ENCODE measurements at places on chromosomes 4 and X.

GRCh38 chr4:182286035-182286434, 42.8 kb downstream of the TENM3 start:
- DNase-seq = no peak

DNA sequence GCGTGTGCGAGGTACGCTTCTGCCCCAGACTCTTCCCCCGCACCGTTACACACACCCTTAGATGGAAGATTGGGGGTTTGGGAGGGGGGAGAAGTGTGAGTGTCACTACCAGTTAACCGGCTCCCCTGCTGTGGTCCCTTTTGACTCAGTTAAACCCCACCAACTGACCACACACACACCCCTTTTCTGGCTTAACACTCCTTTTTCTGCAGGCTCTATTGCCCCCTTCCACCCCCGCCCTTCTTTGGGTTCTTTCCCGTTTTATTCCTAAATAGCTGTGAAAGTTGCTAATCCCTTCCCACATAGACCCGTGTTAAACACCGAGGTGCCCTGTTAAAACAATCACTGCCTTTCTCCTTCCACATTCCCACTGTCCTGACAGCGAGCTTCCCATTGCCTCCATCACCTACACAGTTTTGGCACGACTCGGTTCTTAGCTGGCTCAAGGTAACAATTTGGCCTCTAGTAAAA, 3.7 kb upstream of the NR3C2 start:
- DNase-seq = no peak

DNA sequence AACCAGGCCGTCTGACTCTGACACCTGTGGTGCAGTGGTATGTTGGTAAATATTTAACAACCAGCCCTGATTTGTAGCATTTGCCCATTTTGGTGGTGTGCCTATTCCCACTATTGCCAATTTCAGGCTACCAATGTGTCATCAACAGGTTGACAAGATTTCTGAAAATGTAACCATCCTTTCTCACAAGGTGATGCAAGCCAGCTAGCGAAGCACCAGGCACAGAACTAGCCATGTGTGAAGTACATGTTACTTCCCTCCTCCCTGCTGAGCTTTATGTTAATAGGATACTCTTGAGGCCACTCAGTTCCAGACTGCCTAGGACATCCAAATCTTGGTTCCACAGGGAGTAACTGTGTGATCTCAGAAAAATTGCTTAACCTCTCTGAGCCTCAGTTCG, 7.2 kb upstream of the MAMLD1 start:
- no peak for DNase-seq

GRCh38 chr4:85268961-85269360, 206.0 kb upstream of the ARHGAP24 start:
- DNase-seq = no peak

DNA sequence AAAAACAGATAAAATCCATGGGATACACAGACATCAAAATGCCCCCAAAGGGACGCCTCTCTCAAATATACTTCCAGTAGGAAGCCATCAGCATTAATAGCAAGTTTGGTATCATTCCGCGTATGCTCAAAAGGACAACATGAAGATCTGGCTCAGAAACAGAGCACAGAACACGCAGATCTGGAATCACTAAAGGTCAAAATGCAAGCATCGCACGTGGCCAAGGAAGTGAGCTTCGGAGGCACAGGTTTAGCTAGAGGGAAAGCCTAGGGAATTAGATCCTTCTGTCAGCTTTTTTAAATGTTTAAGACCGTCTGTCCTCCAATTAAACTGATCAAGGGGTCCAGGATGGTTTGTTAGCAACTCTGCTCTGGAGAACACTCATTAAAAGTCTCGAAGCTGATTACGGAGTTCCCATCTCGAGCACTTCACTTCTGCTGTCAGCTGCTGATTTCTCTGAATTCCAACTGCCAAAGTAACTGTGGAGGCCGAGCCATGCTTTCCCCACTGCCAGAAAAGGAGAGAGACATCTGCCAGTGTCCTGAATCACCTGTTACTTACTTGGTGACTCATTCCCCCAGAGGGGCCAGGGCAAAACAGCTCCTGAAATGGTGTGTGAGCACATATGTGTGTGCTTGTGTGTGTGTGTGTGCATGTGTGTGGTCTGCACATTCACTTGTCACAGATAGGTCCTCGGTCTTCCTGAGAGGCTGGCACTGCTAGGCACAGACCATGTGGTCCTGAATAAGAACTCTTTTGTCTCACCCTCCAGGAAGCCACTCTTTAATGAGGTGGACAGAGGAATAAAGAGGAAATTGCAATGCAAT, 177.7 kb upstream of the PPARGC1A start:
- DNase-seq = no peak

DNA sequence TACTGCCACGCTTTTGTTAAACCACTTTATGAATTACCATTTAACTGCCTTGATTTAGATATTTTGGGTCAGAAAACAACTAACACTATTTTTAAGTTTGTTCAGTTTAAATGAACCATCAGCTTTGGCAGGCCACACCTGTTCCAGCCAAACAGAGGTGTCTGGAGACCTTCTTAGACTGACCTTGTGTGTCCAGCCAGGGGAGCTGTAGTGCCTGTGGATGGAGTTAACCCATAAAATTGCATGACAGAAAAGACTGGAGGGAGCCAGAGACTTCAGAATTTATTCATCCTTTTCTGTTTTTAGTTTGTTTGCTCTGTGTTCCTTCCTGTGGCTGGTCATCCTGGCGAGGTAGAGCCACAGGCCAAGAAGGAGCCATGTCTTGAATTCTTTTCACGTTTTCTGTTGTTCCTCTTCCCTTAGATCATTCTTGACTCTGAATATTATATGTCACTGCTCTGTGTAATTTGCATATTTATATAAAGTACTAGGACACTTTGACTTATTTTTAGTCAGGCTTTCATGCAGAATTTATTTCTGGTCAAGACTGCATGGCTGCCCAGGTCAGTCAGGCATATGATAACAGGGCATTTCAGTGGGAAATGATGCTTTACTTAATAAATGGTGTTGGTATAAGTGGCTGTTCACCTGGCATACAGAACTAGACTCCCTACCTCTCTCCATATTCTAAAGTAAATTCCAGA, 26.7 kb downstream of the HERC3 start:
- DNase-seq = no peak

DNA sequence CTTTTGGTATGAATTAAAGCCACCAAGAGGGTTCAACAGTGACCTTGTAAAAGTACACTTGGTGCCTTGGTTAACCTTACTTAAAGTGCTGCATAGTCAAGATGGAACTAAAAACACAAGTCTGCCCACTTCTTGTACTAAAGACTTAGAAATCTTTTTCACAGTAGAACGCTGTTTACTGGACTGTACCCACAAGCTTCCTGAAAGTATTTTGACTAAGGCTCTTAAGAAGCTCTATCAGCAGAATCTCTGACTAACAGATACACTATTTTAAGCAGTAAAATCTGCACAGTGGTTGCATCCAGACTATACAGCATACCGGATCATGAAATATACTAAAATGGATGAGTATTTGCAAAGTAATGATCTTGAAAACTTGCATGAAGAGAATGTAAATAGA, 7.2 kb downstream of the RAB28 start:
- no peak for DNase-seq

- DNase-seq = peak; percentile 72
Measured at GRCh38 chrX:41180194-41180908, 95.1 kb downstream of the USP9X start.

- no peak for DNase-seq
Measured at GRCh38 chr4:70624226-70624793, 4.2 kb upstream of the ENAM start.

- no peak for DNase-seq
Measured at GRCh38 chrX:150663073-150663472, 30.1 kb upstream of the MTMR1 start.

GRCh38 chr4:152887981-152888380, 48.1 kb upstream of the FHDC1 start:
- no peak for DNase-seq

DNA sequence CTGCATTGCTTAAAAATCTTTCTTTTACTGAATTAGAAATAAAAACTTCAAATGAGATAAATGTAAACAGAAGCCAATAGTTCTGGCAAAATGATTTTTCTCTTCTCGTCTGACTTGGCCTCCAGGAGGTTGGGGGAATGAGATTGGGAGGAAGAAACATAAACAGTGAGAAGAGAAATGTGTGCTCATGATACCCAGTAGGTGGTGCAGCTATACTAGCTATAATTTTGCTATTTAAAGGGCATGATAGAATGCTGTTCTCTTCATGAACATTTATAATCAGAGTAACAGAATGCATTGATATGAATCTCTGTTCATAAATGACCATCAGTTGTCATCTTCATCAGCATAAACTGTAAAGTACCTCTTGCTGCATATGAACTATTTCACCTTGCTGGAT, 85.5 kb downstream of the TACR3 start:
- no peak for DNase-seq

DNA sequence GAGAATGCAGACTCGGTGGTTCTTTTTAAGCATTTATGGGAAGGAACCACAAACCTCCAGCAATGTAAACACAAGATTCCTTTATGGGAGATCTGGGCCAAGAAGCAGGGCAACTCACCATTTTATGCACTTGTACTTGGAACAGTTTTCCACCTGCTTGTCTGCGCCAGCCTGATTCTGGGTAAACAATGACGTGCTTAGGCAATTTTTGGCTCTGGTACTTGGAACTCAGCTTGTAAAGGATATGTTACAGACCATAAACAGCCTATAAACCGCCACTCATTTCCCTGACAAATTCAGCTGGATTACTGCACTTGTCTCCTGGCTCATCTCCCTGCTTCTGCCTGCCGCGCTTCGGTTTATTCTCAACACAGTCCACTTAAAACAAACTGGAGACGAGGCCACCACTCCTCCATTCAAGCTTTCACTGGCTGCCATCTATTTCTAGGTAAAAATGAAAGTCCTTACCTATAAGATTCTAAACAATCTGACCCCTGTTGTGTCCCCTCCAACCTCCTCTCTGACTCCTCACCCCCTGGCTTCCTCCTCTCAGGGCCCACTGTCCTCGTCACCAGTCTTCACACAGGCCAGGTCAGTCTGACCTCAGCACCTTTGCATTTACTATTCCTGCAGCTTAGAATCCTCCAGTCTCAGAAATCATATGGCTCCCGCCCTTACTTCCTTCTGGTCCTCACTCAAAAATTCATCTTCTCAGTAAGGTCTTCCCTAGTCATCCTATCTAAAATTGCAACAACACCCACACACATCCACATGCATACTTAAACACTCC, 205.9 kb upstream of the GALNT7 start:
- no peak for DNase-seq

GRCh38 chr4:137659431-137659830, 127.1 kb upstream of the PCDH18 start:
- no peak for DNase-seq

DNA sequence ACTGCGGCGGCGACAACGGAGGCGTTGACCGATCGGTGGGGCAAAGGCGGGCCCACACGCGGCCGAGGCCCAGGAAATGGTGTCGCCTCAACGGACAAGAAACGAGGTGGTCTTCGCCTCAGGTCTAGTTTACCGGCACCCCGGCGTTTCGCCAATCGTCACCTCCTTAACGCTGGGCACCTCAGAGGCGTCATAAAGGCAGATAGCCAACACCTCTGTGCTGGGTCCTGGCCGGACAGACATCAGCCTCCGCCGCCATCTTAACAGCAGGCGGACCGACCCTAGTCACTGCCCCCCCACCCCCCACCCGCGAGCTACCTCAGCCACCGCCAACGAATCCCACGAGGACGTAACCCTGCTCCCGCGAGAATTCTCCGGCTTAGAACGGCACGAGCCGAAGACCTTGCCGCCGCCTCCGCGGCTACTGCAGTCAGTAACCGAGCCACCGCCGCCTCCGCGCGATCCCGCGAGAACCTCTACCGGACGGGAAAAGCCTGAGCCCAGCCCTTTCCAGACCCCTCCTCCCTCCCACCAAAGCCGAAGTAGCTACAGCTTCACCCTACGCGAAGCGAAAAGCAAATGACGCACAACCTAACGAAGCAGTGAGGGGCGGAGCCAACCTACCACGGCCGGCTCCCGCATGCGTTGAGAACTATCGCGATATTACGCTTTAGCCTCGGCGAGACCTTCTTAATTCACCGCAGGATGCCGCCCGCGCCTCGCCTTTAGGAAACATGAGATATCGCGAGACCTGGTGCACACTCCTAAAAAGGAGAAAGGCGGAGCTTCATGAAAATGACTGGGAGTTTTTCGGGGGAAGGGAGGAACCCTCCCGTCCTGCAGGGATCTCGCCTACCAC, 2.7 kb downstream of the HUWE1 start:
- peak; percentile 86 for DNase-seq

GRCh38 chrX:48703642-48704481, 7.3 kb downstream of the SUV39H1 start:
- DNase-seq = no peak

GRCh38 chr4:143359644-143360193, 23.0 kb downstream of the GAB1 start:
- DNase-seq = no peak

GRCh38 chr4:52234561-52235440, 183.7 kb downstream of the SPATA18 start:
- DNase-seq = no peak

DNA sequence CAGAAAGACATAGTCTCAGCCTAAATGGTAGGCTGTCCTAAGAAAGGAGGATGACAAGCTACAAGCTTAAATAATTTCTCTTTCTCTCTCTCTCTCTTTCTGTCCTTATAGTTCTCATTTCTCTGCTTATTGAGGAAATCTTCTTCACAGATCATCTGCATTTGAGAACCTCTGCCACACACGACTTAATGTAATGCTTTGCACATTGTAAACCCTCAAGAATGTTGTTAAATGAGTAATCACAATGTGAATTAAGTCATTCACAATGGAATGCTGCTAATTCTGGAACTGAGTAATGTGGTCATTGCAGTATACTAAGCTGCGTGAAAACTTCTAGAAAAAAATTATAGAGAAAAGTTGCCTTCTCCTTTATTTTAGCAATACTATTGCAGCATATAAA, 508.9 kb upstream of the FTHL17 start:
- DNase-seq = no peak

DNA sequence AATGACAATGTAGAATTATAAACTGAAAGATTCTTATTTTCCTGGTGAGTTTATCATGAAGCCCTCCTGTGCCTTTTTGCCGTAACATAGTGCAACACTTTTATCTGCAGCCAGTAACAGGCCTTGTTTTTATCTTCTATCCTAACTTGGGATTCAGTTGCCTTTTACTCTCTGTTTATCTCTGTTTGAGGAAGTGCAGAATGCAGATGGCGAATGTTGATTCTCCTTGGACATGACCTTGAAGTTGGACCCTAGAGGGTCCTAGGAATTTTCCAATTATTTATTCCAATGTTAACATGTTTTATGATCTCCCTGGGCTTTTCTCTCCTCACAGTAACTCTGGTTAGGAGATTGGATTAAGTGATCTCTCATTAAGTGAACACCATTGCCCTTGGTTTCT, 165.0 kb downstream of the FMR1NB start:
- DNase-seq = no peak

DNA sequence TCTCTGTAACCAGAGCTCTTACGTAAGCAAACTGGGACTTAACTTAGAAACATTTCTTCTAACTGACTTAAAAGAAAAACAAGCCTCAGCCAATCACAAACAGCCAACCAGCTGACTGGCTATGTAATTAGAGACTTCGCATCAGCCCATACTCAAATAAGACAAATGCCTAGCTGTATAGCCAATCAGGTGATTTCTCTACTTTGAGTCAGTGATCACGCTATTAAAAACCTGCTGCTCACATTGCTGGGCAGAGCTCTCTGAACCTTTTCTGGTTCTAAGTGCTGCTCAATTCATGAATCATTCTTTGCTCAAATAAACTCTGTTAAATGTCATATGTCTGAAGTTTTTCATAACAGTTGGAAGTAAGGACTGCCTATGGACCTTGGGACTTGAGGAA, 9.9 kb upstream of the SMIM10L2A start:
- no peak for DNase-seq
